Esophagus muscularis mucosa (tissue), 4 donors: ENCODE measurements at places on chromosomes 12 and 14.
A peak's percentile ranks its signal among the peaks of the same experiment; 100 is the strongest.

DNA sequence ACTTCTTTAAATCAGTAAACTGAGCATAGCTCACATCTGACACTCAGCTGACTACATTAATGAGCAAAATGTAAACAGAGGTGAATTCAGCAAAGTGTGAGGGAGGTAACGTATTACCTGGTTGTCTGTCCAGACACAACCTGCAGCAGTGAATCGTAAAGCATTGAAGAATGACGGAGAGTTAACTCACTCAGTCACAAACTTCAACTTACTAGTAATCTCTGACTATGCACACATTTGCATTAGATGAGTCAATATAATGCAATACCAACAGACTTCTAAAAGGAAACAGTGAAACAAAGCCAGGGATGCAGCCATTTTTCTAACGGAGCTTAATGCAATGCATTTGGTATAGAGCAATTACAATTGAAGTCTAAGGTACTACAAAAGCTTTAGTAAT, 40.0 kb downstream of the STX2 start:
- H3K27me3 ChIP-seq, result no peaks in the 10 kb centered on the region
- H3K4me1 ChIP-seq, result no peaks in the 10 kb centered on the region
- DNase-seq, result no peak
- no peak overlapping the region for H3K4me3 ChIP-seq
- peaks cover 81% of the 10 kb centered on the region for H3K36me3 ChIP-seq

- no peak overlapping the region for H3K27ac ChIP-seq
- H3K36me3 ChIP-seq, result peaks cover 21% of the 10 kb centered on the region
- no peaks in the 10 kb centered on the region for H3K4me1 ChIP-seq
- DNase-seq, result peak; percentile 62
- H3K27me3 ChIP-seq, result no peaks in the 10 kb centered on the region
These were observed 17.4 kb downstream of the PYGL start for GRCh38 chr14:50926851-50927386.

DNA sequence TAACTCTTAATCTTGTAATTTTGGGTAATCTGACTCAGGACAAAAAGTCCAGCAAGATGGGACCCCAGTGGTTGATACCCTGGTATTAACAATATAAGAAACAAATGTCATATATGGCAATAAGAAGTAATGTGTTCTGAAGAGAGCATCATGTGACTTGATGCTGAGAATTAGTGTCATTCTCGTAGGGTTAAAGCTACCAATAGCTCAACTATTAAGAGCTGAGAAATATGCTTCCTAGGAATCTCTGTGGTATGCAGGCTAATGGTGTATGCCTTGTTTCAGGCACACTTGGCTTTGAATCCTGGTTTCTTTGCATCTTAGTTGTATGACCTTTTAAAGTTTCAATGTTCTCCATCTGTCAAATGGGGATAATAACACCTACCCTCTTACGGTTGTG, 9.1 kb downstream of the MYRFL start:
- no peak for DNase-seq
- H3K4me1 ChIP-seq, result no peaks in the 10 kb centered on the region
- H3K4me3 ChIP-seq, result no peak overlapping the region
- no peaks in the 10 kb centered on the region for H3K36me3 ChIP-seq

DNA sequence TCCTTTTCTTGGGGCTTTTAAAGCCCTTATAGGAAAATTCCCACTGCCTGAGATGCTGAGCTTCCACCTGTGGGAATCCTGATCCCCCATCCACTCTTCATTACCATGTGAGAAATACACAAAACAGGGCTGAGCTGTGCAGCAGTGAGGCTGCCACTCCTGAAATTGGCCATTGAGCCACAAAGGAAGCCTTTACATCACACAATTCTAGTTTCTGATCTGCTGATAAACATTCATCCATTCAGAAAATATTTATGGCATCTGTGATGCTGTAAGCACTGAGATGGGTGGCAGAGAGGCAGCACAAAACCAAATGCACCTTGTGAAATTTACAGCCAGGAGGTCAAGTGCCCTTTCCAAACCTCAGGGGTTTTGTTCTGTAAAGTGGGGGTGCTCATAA, 26.2 kb upstream of the CMKLR1 start:
- H3K4me3 ChIP-seq, result no peak overlapping the region
- H3K27me3 ChIP-seq, result no peaks in the 10 kb centered on the region
- H3K4me1 ChIP-seq, result no peaks in the 10 kb centered on the region

DNA sequence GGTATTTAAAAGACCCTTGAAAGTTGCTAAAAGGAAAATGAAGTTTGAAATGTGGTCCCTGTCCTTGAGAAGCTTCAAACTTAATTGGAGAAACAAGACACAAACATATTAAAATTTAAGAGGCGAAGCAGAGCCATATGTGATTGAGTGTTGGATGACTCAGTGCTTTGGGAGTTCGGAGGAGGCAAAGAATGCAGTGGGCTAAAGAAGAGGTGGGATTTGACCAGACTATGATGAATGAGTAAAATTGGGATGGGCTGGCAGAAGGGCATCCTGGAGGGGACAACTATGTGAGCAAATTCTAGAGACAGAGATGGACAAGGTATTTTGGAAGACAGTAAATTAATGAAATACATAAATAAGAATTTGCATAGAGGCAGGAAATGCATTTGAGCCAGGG, 358.6 kb downstream of the EGLN3 start:
- H3K36me3 ChIP-seq, result no peaks in the 10 kb centered on the region
- no peak overlapping the region for H3K27ac ChIP-seq
- no peak overlapping the region for H3K4me3 ChIP-seq
- DNase-seq, result no peak
- H3K4me1 ChIP-seq, result no peaks in the 10 kb centered on the region

DNA sequence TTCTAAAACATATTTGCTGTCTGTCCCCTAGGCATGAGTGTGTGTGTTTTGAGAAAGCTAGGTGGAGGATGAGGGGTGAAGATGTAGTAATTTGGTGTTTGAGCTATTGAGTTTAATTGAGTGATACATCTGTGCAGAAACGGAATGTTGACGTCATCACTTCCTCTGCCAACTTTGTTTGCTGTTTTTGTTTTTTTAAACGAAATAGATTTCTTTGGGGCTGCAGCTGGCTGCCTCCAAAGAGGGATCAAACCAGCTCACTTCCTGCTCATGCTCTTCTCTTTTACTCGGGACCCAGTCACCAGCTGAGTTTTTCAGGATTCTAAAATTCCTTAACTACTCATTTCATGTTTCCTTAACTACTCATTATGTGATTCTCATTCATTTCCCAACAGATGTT, 19.5 kb upstream of the CRACR2A start:
- H3K4me1 ChIP-seq, result no peaks in the 10 kb centered on the region
- no peak overlapping the region for H3K27ac ChIP-seq
- no peak for DNase-seq
- no peaks in the 10 kb centered on the region for H3K36me3 ChIP-seq

GRCh38 chr14:24959791-24960331, 90.1 kb downstream of the STXBP6 start:
- no peaks in the 10 kb centered on the region for H3K27me3 ChIP-seq
- no peak for DNase-seq
- peaks cover 93% of the 10 kb centered on the region for H3K4me1 ChIP-seq
- H3K27ac ChIP-seq, result peak overlapping the region; percentile 79
- no peaks in the 10 kb centered on the region for H3K36me3 ChIP-seq

GRCh38 chr12:132653567-132654290, 33.4 kb downstream of the POLE start:
- no peak for DNase-seq
- H3K36me3 ChIP-seq, result peaks cover 77% of the 10 kb centered on the region
- H3K27me3 ChIP-seq, result no peaks in the 10 kb centered on the region
- no peak overlapping the region for H3K27ac ChIP-seq
- H3K4me3 ChIP-seq, result no peak overlapping the region

DNA sequence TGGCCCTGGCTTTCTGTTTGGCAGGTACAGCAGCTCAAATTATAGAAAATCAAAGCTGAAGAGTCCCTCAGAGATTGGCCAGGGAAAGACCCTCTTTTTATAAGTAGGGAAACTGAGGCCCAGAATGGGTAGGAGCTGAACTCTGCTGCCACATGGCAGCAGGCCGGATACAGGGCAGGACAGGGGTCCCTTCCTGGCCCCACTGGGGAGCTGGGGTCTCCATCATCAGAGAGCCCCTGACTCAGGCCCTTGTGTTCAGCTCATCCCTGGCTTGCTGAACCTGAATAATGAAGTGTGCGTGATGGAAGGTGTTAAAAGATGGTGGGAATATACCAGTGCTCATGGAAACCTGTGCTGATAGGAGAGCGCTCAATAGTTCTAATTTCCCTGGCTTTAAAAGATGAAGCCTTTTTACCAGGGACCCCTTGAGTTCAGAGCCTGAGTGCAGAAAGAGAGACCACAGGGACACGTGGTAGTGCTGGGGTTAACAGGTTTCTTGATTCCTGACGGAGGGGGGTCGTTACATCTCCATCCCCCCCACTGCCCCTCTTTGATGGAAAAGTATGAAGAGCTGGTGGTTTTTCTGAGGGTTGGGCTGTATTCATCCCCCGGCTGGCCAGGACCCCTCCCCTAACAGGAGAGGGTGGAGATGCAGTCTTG, 4.4 kb downstream of the DLK1 start:
- no peaks in the 10 kb centered on the region for H3K36me3 ChIP-seq
- DNase-seq, result no peak
- no peaks in the 10 kb centered on the region for H3K4me1 ChIP-seq
